ENCODE measurements at places on chromosomes 1 and 21.

- no peak for DNase-seq
Measured at GRCh38 chr1:47216278-47217059, 15.6 kb downstream of the TAL1 start.

GRCh38 chr1:109239047-109239408 lies 10.3 kb upstream of the CELSR2 start:
- DNase-seq: no peak

GRCh38 chr21:35779690-35780570 lies 280.4 kb downstream of the SETD4 start:
- DNase-seq: no peak

DNA sequence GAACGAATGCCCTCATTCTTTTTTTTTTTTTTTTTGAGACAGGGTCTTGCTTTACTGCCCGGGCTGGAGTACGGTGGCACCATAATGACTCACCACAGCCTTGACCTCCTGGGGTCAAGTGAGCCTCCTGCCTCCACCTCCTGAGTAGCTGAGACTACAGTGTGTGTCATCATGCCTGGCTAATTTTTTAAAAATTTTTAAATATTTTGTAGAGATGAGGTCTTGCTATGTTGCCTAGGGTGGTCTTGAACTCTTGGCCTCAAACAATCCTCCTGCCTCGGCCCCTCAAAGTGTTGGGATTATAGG lies 69.4 kb downstream of the ALG14 start:
- no peak for DNase-seq

- no peak for DNase-seq
Measured at GRCh38 chr1:156797212-156797871, 19.3 kb downstream of the SH2D2A start.

DNA sequence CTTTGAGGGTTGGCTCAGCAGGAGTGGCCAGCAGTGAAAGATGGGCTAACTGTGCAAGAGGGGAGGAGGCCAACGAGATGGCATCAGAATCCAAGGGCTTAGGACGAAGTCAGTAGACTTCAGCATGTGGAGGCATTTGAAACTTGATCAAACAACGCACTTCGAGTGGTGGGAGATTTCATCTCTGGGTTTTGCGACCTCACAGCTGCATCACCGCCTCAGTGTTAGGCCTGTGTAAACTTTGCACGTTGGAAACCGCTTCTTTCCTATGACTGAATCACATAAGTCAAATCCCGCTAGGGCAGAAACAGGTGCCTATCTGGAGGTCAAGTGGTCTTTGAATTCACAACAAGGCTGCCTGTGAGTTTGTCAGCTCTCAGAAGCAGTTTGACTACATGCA lies 17.8 kb downstream of the TFF3 start:
- no peak for DNase-seq

DNA sequence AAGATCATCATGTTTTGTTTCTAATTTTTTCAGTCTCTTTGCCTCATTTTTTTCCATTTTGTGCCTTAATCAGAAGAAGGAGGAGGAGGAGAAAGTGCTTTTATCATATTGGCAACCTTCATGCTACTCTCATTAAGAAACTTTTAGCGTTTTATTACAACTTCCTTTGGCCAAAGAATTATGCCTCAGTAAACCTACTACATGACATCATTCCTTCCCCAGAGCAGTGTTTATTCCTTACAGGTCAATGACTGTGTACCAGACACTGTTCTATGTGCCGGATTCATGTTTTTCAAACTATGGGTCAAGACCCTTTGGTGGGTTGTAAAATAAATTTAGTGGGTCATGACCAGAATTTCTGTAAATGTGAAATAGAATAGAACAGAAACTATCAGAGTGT lies 110.4 kb downstream of the SLC30A10 start:
- no peak for DNase-seq

DNA sequence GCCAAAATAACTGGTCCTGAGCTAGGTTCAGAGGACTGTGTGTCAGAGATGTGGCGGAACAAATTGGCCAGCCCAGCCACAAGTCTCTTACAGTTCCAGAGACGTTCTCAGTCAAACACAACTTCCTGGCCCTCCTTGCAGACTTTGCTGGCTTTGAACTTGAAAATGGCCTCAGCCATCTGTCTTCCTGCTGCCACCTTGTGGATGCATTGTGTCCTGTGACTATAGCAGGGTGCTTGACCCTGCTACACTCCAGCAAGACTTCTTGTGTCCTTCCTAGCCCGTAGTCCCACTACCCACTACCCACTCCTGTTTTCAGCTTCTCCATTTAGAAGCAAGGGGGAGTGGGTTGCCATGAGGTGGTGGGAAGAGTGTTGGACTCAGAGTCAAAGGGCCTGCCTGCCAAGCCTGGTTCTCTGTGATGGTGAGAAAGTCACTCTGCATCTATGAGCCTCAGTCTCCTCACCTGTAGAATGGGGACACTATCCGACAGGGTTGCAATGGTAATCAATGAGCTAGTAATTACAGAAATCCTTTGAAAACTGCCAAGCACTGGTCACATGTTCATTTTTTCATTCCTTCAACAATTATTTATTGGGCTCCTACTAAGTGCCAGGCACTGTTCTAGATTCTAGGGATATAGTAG lies 109.9 kb downstream of the IGSF21 start:
- DNase-seq: no peak

DNA sequence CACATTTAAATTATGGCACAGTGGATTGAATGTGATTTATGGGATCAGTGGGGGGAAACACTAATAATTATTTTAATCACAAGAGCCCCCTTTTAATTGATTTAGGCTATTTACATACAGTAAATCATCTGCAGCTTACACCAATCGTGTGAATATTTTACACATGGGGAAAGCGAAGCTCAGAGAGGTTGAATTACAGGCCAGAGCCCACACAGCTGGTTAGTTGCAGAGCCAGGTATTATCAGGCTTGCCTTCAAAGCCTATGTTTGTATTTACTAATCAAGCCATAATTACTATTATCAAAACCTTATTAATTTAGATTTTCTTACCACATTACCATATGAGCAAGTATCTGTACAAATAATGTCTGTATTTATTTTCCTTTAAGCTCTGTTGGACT lies 749 bp downstream of the SDCCAG8 start:
- no peak for DNase-seq

All from stimulated activated CD4-positive, alpha-beta T cell treated with anti-CD3 and anti-CD28 coated beads, Interleukin-4, amount 100 ng/mL, for 48 hours (primary cell).